Neural progenitor cell (in vitro differentiated cells): ENCODE measurements at places on chromosomes 3 and 15.
A peak's percentile ranks its signal among the peaks of the same experiment; 100 is the strongest.

DNA sequence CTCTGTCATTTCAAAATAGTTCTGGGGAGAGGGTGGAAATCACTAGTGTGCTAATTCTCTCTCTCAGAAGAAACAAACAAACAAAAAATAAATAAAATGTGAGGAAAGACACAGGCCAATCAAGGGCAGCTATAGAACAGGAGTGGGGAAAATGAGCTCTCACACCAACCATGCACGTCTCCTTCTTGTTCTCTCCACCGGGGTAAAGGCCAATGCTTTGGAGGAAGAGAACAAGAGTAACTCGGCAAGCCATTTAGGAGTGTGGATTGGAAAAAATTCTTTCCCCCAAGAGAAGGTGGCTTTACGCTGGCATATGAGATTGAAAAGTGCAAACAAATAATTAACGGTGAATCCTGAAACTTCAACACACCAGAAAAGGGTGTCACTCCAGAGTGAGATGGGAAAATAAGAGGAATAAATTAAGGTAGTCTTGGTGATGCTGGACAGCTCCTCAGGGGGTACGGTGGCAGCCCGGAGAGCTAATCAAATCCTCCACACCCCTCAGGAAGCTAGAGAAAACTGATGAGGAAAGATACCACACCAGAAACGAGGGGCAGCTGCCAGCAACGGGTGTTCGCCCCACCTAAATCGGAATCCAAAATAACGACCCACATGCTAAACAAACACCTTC, 88.0 kb downstream of the RFTN1 start:
- DNase-seq: no peak

GRCh38 chr3:89690646-89691045, 583.2 kb downstream of the EPHA3 start:
- DNase-seq: no peak

DNA sequence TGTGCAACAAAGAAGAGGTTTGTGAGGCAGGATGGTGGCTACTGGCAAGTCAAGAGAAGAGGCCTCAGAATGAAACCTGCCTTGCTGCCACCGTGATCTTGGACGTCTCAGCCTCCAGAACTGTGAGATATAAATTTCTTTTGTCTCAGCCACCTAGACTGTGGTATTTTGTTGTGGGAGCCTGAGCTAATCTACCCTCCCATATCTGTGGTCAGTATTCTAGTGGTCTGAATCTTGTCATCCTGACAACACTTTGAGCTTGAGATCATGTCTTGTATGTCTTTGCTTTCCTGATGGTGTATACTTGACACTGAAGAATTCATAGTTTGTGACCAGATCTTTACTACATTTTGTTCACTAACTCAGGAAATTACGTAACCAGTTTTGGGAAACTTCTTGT, 240.6 kb upstream of the GOLIM4 start:
- DNase-seq: no peak

GRCh38 chr3:6622712-6623111, 238.2 kb upstream of the GRM7 start:
- DNase-seq: no peak

DNA sequence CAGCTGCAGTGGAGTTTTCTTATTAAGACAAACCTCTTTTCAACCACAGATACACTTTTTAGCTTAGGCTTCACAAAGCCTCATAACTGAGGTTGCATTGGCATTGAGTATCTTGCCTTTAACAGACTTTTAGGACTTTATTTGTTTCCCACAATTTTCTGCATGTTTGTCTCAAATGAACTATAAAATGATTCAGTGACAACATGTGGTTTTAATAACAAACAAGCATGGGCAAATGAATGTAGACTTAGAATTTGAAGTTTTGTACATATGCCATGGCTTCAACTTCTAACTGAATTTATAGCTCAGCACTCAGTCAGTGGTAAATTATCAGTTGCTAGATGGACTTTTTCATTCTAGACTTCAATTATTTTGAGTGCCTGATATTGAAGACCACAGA, 101.6 kb downstream of the SLC25A26 start:
- no peak for DNase-seq

DNA sequence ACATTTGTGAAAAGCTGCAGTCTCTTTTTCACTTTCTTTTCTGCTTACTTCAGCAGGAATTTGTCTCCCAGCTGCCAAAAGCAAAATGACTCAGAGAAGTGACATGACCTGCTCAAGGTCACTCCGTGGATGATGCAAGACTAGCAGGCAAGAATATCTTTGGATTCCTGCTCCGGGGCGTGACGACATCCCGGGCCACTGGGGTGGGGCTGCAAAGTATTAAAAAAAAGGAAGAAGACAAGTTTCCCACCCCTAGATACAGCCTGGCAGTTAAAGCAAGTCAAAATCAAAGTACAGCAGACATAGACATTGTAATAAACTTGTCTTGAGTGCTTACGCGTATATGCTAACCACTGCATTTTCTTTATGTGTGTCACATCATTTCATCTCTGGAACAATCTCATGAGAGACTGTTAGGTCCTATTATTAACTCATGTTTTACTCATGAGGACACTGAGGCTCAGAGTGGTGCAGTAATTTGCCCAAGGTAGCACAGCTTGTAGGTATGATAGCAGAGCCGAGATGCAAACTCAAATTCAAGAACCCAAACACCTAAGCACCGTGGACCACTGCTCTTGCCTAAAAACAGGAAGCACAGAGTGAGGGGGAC, 485.2 kb upstream of the PROK2 start:
- no peak for DNase-seq

- no peak for DNase-seq
Measured at GRCh38 chr3:108501535-108501934, 8.9 kb downstream of the MYH15 start.

DNA sequence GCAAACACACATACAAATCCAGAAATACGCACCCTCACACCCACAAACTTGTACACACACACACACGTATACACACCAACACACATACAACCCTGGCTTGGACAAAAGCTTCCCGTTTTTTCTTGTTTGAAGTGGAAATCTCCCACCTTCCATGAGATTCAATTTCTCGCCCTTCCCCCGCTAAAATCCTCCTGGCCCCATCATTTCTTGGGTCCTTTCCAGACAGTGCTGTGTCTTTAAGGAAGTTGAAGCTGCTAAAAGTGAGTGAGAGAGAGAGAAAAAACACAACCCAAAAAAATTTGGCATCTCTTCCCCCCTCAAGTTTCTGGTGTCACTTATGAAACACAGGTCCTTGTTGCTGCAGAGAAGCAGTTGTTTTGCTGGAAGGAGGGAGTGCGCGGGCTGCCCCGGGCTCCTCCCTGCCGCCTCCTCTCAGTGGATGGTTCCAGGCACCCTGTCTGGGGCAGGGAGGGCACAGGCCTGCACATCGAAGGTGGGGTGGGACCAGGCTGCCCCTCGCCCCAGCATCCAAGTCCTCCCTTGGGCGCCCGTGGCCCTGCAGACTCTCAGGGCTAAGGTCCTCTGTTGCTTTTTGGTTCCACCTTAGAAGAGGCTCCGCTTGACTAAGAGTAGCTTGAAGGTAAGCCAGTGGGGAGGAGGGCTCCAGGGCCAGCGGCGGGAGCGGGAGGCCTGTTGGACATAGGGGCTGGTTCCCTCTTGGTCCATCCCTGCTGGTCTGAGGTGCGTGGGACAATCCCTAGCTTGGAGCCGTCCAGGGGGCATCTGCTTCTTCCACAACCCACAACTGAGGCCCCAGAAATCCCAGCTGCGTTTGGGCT, at the start of gene ISLR:
TSS of gene ISLR (plus strand) at position 331 of the 839 bp plus-strand sequence. CDS start 1,149 bp downstream, outside the sequence.
- no peak for DNase-seq

GRCh38 chr3:117887901-117888300, 1146.7 kb downstream of the IGSF11 start:
- DNase-seq: no peak

GRCh38 chr3:169780742-169781141, 7.5 kb downstream of the MYNN start:
- no peak for DNase-seq

- no peak for DNase-seq
Measured at GRCh38 chr15:51738553-51738952, 1.1 kb upstream of the LYSMD2 start.

DNA sequence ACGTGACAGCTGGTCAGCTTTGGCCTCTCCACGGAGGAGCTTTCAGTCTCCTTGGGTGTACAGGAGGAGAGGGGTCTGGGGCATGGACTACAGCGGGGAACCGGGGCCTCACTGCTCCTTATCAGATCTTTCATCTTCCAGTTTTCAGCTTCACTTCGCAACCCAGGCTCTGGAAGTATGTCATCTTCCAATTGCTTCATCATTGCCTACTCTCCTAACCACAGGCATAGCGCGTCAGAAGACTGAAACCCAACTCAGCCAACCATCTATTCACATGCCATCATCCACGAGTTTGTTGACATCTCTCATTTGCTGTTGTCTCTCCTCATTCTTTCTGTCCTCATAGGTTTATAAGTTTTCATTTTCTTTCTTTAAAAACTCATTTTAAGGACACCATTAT, 119.5 kb downstream of the MYLK start:
- no peak for DNase-seq

DNA sequence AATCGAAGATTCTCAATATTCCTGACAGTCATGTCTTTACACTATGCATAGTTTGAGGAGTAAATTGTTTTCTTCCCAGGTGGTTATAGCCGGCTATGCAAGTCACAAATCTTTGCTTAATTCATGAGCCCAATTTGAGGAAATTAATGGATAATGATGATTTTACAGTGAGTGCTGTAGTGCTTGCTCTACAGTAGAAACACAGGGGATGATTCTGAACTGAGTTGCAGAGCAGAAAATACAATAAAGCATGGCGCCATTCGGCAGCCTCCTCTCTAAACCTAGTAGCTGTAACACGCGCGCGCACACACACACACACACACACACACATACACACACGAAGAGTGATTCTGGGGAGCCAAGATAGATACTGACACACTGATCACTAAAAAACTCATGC, 181.7 kb upstream of the DPH6 start:
- no peak for DNase-seq

- no peak for DNase-seq
Measured at GRCh38 chr3:138136201-138136600, 4.0 kb upstream of the A4GNT start.

- DNase-seq: no peak
Measured at GRCh38 chr15:58999694-59000093, 12.2 kb downstream of the RNF111 start.

DNA sequence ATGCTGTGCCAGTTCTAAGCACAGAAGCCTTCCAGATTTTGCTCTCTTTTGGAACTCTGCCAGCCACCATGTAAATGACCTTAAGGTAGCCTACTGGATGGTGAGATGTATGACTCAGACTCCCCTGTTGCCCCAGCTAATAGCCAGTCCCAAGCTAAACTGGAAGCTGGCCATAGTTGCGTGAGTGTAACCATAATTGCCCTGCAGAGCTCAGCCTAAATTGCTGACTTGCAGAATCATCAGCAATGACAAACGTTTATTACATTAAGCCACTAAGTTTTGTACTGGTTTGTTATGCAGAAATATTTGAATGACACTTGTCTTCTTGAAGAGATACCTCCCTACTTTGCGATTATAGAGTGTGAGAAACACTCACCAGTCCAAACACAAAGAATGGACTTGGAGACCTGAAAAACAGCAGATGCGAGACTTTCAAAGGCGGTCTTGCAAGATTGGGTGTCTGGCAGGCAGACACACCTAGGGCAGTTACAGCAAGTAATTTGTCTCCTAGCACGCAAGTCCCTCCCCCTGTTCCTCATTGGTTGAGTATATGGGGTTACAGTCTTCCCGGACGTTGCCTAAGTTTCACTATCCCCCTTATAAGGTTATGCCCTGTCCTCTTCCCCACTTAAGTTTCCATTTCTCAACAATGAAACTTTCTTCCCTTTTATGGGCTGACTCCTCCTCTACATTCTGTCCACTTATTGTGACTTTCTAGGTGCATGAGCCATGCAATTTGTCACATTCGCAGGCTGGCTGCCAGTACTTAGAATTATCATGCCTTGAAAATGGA, 83.6 kb upstream of the XCR1 start:
- no peak for DNase-seq

GRCh38 chr3:138112362-138112761, 3.0 kb downstream of the DZIP1L start:
- no peak for DNase-seq

- DNase-seq: no peak
Measured at GRCh38 chr15:45616901-45617323, 17.9 kb upstream of the SQOR start.

GRCh38 chr3:9552252-9552999, 1.2 kb downstream of the LHFPL4 start:
- peak; percentile 92 for DNase-seq

DNA sequence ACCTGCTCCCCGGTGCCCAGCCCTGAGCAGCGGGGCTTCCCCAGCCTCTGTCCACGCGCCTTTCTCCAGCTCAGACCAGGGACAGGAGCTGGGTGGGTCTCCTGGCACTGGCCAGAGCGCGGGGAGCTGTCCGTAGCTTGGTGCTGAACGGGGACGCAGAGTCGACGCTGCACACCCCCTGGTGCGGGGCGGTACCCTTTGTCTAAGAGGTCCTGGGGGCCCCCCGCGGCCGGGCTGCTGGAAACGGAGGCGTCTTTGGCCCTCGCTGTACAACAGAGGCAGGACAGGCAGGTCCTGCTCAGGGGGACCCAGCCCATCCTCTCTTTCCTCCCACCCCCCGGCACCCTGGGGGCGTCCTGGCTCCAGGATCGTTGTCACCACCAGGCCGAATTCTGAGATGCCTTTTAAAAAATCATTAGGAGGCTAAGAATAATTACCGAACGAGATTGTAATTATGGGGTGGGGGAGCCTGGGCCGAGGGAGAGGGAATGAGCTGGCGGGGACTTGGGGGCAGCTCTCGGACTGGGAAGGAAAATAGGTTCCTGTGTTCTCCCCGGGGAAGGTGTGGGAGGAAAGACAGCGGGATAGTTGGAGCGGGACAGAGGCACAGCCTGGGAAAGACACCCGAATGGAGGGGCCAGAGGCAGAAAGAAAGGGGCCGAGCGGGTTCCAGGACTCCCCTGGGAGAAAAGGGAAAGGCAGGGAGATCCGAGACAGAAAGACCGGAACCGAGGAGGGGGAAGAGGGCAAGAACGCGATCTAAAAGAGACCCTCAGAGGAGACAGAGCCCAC, 4.1 kb upstream of the SKOR1 start:
- peak; percentile 89 for DNase-seq

DNA sequence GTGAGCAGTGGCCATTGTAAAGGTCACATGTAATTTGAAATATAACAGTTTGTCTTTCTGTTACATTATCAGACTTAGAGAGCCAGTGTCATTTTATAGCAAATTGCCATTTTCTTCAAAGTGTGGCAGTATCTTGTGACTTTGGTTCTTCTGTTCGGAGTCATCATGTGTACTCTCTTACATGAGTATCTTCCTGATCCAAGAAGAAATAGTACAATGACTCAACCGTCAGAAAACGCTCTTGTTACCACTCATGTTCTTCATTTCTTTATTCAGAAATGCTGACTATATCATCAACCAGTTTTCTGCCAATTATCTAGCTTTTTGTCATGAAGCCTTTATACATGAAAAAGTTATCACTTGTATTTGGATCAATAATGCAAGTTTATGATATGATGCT, 93.6 kb upstream of the CGNL1 start:
- DNase-seq: no peak

DNA sequence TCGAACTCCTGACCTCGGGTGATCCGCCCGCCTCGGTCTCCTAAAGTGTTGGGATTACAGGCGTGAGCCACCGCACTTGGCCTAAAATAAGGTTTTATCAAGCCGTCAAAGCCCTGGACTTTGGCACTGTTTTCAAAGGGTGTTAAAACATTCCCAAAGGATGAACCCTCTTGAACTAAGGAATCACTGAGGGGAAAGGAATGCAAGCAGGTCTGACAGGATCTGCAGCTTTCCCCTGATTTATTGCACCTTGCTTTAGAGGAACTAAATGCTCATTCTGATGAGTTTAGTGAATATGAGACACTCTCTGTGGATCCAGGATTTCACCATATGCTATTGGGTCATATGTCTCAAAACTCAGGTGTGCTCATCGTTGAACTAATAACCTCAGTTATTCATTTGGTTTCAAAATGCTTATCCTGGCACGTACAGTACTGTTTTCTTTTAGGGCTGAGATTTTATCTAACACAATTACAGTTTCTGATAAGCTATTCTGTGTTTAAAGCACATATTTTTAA, 63.0 kb upstream of the TSC22D2 start:
- peak; percentile 27 for DNase-seq
